ENCODE measurements at places on chromosomes 11 and 22.

GRCh38 chr11:117563556-117563955, 233.5 kb downstream of the DSCAML1 start:
- no peak for DNase-seq

DNA sequence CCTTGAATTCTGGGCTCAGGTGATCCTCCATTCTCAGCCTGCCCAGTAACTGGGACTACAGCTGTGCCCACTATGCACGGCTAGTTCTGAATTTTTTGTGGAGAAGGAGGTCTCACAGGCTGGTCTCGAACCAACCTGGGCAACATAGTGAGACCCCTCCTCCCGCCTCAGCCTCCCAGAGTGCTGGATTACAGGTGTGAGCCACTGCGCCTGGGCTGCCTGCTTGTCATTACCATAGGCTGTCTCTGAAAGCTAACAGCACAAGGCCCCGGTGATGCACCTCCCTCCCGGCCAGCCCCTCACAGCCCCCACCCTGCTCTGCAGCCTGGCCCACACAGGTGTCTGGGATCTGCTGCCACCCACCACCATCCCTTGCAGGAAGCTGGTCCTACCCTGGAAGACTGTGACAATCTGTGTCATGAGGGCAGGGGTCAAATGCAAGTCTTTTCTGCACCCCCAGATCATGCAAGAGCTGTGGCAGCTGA, 82.4 kb downstream of the DGCR2 start:
- no peak for DNase-seq

- DNase-seq: no peak
Observed at GRCh38 chr22:45515676-45516075, 13.0 kb downstream of the FBLN1 start.

DNA sequence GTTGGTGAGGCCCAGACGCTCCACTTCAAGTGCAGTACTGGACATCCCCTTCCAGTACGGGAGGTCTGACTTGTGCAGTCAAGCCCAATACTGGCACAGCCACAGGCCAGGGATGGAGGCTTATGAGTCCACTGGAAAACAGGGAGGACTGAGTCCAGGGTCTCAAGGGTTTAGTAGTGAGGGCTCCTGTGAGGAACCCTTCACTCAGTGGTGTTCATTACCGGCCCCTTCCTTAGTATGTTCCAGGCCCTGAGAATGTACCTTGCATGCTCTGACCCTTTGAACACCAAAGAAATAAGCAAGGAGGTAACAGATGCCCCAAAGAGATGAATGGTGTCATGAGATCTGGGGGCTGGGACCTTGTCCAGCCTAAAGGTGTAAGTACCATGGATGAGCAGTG, 11.8 kb downstream of the PRAME start:
- no peak for DNase-seq

DNA sequence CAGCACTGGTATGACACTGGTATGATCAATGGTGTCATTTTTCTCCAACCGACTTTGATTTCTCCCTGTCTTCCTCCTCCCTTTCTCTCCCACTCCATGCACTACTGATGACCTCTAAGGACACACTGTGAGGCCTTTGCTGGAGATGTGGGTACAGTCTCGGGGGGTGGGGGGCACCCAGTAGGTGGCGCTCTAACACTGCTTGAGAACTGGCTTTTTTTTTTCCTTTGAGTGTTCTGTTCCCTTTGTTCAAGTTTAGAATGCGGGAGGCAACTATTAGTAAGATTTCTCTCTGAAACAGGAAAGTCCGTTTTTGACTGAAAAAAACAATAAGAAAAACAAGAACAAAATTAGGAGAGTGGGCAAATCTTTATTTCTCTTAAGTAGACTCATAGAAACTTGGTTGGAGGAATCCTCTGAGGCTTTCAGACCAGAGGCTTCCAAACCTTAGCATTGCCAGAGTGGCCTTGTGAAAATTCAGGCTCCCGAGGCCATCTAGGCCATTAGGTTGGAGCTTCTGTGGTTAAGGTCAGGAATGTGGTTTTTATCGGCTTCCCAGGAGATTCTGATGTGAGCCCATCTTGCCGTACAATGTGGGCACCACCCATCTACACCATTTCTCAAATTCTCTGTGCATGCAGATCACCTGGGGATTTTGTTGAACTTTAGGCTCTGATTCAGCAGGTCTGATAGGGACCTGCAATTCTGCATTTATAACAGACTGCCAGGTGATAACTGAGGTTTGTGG, 43.2 kb downstream of the PANX1 start:
- DNase-seq: no peak

DNA sequence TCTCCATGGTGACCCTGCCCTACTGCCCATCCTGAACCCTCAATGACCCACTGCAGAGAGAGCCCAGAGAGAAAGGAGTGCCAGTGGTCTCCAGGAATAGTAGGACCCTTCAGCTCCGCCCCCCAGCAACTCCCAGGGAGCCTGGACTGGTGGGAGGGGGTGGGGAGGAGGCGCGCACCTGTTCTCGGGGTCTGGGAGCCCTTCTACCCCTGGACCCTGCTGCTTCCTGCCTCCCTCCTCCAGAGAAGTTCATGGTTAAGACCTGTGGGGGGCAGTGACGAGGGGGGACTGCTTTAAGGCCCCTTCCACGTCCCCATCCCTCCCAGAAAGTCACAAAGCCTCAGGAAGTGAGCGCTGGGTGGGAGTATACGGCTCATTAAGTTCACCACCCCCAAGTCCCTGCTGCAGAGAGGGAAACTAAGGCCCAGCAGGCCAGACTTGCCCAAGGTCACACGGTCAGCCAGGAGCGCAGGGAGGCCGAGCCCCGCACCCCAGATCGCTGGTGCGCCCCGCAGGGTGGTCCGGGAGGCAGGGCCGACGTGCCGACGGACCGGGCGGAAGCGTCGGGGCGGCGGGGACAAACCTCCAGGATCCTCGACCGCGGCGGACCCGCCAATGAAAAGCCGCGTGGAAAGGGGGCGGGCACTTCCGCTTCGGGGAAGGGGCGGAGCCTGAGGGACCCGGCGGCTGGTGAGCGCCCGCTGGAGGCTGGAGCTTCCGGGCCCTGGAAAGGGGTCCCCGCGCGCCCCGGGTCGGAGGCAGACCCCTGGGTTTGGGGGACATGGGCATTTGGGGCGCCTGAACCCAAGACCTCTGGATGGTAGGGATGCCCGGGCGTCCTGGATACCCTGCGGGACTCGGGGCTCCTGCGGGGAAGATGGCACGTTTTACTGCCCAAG, at the start of the genes NUDT22 and TRPT1:
NUDT22 (plus strand) TSS at position 667 of the 899 bp plus-strand sequence. CDS start 379 bp downstream, outside the sequence.
TRPT1 (minus strand) TSS at position 579 of the 899 bp plus-strand sequence; CDS start at position 253, 326 bp downstream.
- peak; percentile 77 for DNase-seq

- DNase-seq: peak; percentile 93
Observed at GRCh38 chr11:132126973-132127899, 756.8 kb downstream of the NTM start.

DNA sequence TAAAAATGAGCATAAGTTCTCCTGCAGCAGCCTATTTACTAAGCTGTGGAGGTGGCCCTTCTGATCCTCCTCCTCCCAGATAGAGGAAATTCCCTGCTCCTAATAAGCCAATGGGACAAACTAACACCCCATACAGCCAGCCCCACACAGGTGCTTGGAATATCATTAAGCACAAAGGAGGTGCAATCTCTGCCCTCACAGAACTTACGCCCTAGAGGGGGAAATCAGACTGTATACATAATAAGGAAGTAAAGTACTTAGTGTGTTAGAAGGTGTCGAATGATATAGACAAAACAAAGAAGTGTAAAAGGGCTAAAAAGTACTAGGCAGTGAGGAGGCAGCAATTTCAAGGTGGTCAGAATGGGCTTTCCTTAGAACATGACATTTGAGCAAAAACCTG, 5.8 kb downstream of the MS4A12 start:
- DNase-seq: no peak

- DNase-seq: no peak
Observed at GRCh38 chr11:57560146-57560545, 7.3 kb downstream of the UBE2L6 start.

DNA sequence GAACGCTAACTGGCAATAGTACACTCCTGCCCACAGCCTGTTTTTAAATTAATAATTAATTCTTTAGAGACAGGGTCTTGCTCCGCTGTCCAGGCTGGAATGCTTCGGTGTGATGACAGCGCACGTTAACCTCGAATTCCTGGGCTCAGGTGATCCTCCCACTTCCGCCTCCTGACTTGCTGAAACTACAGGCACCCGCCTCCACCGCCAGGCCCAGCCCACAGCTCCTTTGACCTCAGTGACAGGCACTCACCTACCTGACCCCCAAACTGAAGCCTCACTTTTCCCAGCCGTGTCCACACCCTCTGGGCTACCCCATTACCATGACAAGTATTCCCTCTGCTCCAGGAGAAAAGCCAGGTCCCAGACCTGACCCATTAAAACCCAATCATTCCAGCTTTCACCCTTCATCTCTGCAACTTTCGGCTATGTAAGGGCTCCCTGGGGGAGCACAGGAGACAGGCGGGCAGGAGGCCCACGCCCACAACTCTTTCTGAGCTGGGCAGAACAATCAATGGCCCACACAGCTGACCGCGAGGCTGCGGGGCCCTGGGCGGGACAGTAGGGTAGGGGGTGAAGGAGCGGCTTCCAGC, 730 bp downstream of the LMNTD2 start:
- no peak for DNase-seq

GRCh38 chr11:105834461-105834860, 187.6 kb downstream of the MSANTD4 start:
- no peak for DNase-seq

DNA sequence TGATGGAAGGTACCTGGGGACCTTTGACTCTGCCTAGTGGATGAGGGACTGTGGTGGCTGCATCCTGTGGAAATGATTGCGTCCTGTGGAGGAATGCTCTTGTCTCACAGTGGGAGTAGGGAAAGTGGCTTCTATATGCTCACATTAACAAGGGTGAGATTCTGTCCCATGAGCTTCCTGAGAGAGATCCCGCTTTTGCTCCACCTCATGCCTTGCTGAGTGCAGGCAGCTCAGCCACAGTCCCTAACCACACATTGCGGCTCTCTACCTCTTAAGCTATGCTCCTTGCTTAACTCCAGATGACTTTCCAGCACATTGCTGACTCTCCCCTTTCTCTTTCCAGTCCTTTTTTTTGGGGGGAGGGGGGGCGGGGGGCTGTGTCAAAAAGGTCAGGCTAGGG, 45.0 kb downstream of the TEAD1 start:
- peak; percentile 39 for DNase-seq

GRCh38 chr11:108666373-108666772, 1.5 kb downstream of the DDX10 start:
- no peak for DNase-seq

DNA sequence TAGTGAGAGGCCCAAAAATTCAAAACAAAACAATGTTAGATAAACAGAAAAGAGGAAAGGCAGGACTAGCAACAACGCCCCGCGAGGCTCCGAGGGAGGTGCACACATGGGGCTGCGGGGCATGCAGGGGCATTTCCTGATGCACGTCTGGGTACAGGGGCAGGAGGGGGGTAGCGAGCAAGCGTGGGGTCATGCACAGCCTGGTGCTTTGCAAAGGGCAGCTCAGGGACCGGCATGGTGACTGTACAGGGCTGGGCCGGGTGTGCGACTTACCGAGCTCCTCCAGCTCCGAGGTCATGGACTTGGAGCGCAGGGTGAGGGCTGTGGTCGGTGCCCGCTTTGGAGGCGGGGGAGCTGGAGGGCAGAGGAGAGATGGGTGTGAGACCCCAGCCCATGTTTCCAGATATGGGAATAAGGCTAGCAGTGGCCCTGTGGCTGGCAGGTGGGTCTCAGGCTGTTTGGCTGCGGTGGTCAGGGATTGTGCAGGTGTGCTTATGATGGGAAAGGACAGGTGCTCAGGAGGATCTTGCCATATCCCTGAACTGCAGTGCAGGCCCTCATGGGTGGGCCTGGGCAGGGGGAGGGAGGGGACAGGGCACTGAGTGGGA, 103.7 kb downstream of the CTTN start:
- no peak for DNase-seq

GRCh38 chr11:10397226-10397987, 57.7 kb upstream of the AMPD3 start:
- no peak for DNase-seq

DNA sequence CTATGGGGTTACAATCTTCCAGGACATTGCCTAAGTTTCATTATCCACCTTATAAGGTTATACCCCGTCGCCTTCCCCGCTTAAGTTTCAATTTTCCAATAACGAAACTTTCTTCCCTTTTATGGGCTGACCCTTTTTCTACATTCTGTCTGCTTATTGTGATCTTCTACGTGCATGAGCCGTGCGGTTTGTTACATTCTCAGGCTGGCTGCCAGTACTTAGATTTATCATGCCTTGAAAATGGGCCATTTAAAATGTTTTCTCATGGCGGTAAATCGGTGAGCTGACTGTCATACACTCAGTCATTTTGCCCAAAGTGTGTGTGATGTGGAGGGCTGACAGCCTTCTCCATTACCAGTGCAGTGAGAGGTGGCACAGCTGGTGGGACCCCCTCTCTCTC, 23.3 kb downstream of the DGCR6L start:
- peak; percentile 3 for DNase-seq

DNA sequence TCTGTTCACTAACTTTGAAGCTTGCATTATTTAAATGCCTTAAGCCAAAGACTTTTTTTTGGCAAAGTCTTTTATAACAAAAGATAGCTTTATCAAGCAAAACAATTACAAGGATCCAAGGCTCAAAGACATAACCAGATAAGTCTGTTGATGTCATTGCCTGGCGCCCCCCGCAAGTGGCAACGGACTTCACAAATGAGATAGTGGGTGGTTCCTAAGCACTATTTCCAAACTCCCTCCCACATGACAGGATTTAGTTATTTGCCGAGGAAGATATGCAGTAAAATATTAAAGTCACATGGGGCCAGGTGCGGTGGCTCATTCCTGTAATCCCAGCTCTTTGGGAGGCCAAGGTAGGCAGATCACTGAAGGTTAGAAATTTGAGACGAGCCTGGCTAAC, 194.2 kb upstream of the DDI1 start:
- DNase-seq: no peak

DNA sequence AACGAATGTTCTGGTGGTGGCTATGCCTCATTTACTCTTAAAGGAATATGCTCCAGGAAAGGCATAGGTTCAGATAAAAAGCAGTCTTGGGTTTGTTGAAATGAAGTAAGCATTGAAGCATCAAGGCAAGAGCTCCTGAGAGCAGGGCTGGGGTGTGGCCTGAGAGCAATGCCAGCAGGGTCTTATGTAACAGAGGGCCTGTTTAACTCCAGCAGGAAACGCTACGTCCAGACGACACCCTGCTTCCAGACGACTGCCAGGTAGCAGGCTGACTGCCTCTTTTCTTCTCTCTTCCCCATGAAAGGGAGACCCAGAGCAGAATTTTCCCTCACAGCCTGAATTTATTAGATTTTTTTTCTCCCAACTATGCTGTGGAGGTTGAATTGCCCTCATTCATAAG, 127.2 kb upstream of the SLC5A12 start:
- DNase-seq: no peak

DNA sequence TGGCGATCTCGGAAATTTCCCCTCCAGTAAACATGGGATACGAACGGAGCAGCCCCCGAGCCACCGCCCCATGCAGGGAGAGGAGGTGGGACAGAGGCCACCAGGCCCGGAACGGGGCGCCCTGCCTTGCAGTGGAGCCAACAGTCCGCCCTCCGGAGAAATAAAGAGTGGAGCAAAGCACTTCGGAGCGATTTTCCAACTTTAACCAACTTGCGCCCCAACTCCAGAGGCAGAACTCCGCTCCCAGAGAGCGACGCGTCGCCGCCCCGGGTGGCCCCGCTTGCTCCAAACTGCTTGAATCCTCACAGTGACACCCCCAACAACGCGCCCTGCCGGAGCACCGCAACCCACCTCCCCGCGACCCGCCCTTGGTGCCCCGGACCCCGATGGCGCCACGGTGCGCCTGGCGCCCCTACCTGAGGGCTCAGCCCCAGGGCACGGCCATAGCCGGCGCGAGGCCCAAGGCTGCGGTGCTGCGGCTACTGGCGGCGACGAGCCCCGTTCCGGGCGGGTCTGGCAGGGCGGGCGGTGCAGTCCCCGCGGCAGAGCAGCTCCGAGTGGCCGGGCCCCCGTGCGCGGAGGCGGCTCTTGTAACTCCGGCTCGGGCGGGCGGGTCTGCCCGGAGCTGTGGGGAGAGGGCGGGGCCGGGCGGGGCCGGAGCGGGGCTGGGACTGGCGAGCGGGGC, at the start of gene AHNAK:
AHNAK (minus strand) TSS at position 563 of the 685 bp plus-strand sequence. CDS start 10,708 bp downstream, outside the sequence.
- DNase-seq: peak; percentile 74

Data from astrocyte of the spinal cord (primary cell).